ENCODE measurements at places on chromosomes 2 and 18.

GRCh38 chr2:46424937-46425336 is 54.4 kb upstream of the TMEM247 start:
- DNase-seq, result no peak

GRCh38 chr2:97868986-97869721 is 126.6 kb downstream of the TMEM131 start:
- no peak for DNase-seq

GRCh38 chr2:233938676-233939370 is 21.6 kb downstream of the TRPM8 start:
- DNase-seq, result peak; percentile 5

DNA sequence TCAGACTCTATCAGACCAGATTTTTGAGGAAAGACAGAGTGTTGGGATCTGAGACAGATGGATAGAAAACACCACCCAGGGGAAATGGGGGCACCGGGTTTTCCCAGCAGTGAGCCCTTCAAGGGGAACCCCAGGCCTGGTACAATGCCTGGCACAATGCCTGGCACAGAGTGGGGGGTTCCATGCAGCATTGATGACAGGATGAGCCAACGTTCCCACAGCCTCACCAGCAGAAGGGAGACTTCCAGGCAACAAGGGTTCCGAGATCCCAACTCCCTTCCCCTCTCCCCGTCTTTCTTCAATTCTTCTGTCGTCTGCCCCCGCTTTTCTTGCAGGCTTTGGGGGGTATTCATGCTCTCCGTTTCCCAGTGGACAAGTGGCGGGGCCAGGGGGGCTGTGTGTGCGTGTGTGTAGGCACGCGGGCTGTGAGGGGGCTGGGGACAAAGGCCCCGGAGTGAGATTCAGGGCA is 132.1 kb upstream of the HAAO start:
- no peak for DNase-seq

- DNase-seq, result no peak
Observed at GRCh38 chr2:10524341-10524740, 76.2 kb upstream of the ODC1 start.

Data from stimulated activated CD4-positive, alpha-beta T cell treated with anti-CD3 and anti-CD28 coated beads, Interleukin-12 subunit alpha, Interleukin-12 subunit beta, amount 100 ng/mL, for 4 hours (primary cell).